Lung (tissue), 17 donors: ENCODE measurements at places on chromosomes 3 and 15. TPM values are rescaled to one million over a fixed set of nuclear protein-coding genes. Genes with fewer than 3 reads are reported as not detected.

- no peak for DNase-seq
These were observed 71.4 kb downstream of the FBXL22 start for GRCh38 chr15:63668601-63669000.

DNA sequence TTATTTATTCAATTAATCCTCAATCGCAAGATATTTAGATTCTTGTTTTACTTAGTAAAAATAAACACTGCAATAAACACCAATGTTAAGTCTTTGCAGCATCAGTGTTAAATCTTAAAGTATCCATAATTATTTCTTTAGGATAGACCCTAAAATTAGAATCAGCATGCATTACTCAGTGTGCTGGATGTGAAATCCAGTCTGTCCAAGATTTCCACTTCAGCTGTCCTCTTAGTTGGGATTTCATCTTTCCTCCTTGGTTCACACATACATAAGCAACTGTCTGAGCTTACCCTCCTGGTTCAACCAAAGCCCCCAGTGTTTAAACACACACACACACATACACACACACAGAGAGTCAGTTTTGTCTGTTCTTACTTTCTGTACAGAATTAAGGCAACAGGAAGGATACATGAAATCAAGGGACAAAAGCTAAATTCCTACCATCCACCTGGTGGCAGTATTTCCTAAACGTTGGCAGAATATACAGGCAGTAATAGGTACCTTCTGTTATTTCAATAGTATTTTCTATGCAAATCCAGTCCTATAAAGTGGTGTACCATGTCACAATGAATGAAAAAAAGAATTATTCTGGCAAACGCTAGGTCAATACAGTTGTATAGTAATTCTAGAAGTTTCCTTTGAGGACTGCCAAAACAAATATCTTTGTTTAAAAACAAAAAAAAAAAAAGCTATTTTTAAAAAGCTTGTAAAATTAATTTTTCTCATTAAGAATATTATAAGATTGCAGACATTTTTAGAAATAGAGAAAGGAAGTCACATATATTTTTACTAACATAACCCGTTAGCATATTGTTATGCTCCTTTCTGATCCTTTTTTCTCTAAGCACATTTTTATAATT lies 27.3 kb upstream of the DMXL2 start:
- peak; percentile 82 for DNase-seq

DNA sequence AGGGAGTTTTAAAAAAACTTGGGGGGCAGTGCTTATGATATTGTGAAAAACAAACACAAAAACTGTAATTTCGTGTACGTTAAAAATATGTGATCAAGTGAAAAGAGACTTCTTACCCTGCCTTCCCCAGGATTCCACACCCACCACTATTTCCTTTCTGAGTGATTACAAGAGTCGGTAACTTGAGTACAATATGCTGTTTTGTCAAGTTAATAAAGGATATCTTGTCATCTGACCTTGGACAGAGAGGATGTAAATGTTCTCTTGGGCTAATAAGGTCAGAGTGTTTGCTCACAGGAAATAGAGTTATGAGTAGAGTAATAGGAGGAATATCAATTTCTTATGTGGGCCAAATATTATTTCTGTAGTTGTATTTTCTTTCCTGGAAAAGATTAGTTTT lies 68.1 kb downstream of the NOX5 start:
- no peak for DNase-seq

GRCh38 chr3:16587047-16587680 lies 18.1 kb downstream of the DAZL start:
- peak; percentile 9 for DNase-seq

Gene SI
- not detected for polyA plus RNA-seq

DNA sequence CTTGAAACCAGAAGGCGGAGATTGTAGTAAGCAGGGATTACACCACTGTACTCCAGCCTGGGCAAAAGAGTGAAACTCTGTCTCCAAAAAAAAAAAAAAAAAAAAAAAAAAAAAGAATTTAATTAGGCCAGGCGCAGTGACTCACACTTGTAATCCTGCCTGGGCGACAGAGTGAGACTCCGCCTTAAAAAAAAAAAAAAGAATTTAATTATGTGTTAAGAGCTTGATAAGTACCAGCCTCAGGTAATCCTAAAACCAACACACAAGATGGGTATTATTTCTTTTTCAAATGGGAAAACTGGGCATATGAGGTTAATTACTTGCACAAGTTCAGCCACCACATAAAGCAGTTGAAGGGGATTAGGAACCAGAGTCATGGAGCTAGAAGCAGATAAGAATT lies 49.0 kb downstream of the PBRM1 start:
- DNase-seq = no peak

GRCh38 chr3:49554633-49555265 lies 472 bp downstream of the BSN start:
- DNase-seq = no peak

Gene TLR9
- polyA plus RNA-seq = 0.37 TPM

DNA sequence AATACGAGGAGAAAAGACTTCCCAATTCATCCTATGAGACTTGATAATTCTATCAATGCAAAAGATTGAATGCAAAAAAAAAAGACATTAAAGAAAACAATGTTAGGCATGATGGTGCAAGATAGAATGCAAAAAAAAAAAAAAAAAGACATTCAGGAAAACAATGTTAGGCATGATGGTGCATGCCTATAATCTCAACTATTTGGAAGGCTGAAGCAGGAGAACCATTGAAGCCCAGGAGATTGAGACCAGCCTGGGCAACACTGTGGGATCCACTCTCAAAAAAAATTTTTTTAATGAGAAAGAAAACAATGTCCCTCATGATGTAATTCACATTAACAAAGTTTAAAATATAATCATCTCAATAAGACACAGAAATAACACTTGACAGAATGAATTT lies 75.9 kb downstream of the MYO9A start:
- no peak for DNase-seq

Gene SLITRK3
- polyA plus RNA-seq = not detected

DNA sequence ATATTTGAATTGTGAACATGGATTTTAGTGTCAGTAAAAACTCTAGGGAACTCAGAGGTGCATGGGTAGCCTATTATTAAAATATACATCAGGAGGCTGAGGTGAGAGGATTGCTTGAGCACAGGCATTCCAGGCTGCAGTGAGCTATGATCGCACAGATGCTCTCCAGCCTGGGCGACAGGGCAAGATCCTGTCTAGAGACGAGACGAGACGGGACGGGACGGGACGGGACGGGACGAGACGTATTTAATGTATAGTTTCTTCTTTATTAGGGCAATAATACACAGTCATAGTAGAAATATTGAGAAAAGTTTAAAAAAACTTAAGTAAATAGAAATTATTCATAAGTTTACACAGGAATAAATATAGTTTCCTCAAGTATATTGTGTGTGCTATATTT lies 89.3 kb downstream of the DIPK2A start:
- DNase-seq = no peak

DNA sequence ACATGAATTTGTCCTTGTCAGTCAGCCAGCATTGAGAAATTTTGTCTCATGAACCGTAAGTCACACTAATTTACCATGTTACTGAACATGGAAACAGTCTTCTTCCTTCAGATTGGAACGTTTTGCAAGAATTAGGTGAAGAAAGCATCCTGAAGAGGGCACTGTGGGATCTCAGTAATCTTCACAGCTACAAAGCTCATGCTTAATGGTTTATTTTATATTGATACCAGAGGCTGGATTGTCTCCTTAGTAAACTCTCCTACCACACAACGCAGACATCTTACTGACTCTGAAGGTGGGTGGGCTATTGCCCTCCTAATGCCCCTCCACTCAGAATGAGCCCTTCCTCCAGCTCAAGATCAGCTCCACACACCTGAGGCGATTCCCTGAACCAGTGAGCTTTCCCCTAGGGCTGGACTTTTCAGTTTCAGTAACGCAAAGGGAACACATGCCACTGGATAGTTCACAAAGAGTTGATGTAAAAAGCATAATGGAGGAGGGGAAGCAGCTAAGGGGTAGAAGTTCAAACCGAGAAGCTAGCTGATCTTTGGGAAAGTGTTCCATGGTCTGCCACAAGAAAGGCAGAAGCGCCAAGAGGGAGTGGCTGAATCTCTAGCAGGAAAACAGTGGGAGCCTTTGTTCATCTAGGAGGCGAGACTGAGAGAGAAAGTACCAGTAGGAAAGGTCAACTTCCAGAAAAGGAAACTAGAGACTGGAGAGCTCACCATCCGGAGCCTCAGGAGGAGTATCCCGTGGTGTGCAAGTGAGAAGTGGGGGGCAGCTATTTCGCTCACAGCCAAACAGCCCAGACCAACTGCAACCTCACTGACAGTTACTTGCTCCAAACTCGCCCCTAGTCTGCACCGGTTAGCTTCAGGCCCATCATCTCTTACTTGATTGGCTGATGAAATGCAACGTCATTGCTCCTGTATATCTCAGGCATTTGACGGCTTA lies at the start of gene SLC9C1:
Gene SLC9C1, minus strand, starts transcription at position 849 of the 954 bp plus-strand sequence. CDS start 7,425 bp downstream, outside the sequence.
- peak; percentile 91 for DNase-seq

Gene EPHB3
- 4.7 TPM for polyA plus RNA-seq

Gene PAK6
- 5.8 TPM for polyA plus RNA-seq

Gene EFCC1
- 3.2 TPM for polyA plus RNA-seq

Gene MST1R
- polyA plus RNA-seq = 18.6 TPM

GRCh38 chr3:155218462-155218861 lies 75.0 kb downstream of the STRIT1 start:
- DNase-seq = no peak

DNA sequence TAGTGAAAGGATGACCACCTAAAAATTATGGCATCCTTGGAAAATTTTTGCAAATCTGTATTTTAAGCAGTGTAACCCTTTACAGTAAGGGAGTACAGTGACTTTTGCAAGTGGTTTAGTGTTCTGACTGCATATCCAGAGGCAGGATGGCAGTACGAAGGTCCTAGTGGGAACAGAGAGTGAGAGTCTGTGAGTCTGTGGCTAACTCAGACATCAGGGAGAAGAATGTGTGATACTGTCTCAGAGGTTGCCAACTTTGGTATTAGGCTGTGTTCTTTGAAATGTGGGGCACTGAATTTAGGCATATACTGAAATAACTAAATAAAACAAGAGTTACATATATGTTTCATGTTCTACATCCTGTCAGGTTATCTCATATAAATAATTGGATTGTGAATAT lies 25.7 kb downstream of the PRKCI start:
- no peak for DNase-seq

- DNase-seq = no peak
These were observed 86.8 kb downstream of the LIPC start for GRCh38 chr15:58518626-58519025.

GRCh38 chr3:172332256-172333041 lies 115.8 kb downstream of the GHSR start:
- DNase-seq = peak; percentile 75

GRCh38 chr3:148911173-148911572 lies 46.1 kb downstream of the CPA3 start:
- no peak for DNase-seq

Gene ANKDD1A
- polyA plus RNA-seq = 2.3 TPM

DNA sequence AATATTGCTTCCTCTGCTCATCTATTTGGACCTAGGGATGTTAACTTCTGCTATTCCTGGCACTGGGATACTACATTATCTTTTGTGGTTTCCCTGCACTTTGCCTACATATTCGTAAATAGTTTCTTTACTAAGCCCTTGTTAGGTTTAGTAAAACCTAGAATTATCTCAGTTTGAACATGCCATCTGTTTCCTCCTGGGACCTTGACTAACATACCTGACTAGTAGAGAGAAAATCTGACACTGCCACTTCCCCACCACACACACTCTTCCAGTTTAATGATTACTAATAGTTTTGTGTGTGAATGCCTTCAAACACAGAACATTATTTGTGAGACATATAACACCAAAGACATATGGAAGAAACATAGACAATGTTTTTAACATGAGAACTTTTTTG lies 28.2 kb upstream of the SOX2 start:
- no peak for DNase-seq

DNA sequence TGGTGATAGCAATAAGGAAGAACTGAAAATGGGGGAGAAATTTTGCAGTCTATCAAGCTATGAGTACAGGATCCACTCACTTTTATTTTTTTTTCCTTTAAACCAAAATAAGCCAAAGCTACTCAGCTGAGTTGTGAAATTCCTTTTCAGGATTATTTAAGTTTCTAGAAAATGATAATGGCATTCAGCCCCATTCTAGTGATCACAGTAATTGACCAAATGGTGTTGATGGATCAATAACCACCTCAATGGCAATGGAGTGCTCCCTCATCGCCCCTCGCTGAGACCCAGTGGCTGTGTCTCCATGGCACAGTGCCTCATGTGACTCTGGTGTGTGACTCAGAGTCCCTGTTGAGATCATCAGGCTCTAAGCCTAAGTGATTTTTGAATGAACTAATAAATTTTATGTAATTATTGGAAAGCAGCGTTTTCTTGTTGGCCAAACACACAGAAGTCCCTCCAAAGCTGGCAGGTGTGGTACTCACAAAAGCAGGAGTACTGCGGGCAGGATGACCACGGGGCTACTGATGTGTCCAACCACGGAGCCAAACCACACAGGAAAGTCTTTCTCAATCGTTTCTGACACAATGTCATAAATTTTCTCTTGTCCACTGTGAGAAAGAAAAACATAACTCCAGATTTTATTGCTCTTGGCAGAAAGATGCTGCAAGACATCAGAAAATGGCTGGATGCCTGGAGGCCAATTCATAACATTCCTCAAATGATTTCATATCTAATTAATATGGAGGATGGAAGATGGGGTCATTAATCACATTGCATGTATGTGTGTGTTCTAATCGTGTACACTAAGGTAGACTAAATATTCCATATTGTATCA lies 14.4 kb upstream of the STARD5 start:
- DNase-seq = peak; percentile 64

Gene MESP1
- 3.2 TPM for polyA plus RNA-seq

DNA sequence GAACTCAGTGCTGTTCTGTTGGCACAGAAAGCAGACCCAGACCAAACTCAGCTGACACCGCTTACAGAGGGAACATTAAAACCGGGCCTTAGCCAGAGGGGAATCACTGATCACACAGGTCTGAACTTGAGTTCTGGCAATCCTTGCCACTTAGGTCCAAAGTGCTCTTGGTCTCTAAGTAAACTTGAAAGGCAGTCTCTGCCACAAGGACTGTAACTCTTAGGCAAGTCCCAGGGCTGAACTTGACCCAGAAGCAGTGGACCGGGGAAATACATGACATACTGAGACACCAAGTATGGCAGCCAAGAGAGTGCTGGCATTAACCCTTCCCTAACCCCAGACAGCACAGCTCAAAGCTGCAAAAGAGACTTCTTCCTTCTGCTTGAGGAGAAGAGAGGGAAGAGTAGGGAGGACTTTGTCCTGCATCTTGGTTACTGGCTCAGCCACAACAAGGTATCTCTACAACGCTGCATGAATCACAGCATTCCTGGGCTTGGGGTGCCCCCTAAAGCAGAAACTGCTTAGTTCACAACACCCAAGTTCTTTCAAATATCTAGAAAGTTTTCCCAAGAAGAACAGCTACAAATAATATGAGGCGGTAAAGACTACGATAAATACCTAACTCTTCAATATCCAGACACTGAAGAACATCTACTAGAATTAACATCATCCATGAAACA lies 32.5 kb downstream of the NAALADL2 start:
- no peak for DNase-seq

- no peak for DNase-seq
These were observed 124.8 kb downstream of the MYLK start for GRCh38 chr3:123759311-123759710.

DNA sequence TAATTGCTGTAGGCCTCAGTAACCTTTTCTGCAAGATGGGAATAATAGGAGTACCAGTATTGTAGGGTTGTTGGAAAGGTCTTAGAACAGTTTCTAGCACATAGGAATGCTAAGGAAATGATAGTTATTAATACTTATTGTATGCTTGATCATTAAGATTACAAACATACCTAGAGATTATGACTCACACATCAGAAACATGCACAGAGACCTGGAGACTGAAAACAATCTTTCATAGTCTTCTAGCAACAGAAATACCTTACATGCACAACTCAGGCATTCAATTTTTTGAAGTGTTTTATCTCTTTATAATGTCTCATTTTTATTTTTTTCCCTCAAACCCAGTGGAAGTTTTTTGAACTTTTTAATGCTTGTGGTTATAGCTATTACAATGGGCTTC lies 104.4 kb upstream of the ZBTB20 start:
- DNase-seq = no peak
